ENCODE measurements at places on chromosomes 16 and 17.
A peak's percentile ranks its signal among the peaks of the same experiment; 100 is the strongest.

DNA sequence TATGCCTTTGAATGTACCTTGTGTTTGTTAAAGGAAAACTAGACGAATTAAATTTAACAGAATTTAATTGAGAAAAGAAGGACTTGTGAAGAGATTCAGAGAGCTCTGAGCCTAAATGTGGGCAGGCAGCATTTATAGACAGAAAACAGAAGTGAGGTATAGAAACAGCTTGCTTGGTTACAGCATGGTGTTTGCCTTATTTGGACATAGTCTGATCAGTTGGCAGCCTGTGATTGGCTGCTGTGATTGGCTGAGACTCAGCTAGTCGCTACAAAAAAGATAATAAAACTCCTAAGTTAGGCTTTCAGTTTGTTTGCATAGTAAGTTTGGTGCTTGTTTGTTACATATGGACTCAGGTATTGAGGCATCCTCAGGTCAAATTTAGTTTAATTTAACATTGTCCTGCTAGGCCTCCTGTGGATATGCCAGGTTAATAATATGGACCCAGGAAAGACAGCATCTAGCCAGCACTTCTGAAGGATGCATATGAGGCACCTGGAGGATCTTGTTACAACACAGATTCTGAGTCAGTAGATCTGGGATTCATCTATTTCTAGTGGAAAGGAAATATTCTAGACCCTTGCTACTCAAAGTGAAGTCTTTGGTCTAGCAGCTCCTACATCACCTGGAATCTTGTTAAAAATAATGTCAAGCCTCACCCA is 43.4 kb downstream of the SLFN5 start:
- DNase-seq, result no peak

- peak; percentile 33 for DNase-seq
These were observed 45.0 kb upstream of the USP7 start for GRCh38 chr16:9008601-9009260.

DNA sequence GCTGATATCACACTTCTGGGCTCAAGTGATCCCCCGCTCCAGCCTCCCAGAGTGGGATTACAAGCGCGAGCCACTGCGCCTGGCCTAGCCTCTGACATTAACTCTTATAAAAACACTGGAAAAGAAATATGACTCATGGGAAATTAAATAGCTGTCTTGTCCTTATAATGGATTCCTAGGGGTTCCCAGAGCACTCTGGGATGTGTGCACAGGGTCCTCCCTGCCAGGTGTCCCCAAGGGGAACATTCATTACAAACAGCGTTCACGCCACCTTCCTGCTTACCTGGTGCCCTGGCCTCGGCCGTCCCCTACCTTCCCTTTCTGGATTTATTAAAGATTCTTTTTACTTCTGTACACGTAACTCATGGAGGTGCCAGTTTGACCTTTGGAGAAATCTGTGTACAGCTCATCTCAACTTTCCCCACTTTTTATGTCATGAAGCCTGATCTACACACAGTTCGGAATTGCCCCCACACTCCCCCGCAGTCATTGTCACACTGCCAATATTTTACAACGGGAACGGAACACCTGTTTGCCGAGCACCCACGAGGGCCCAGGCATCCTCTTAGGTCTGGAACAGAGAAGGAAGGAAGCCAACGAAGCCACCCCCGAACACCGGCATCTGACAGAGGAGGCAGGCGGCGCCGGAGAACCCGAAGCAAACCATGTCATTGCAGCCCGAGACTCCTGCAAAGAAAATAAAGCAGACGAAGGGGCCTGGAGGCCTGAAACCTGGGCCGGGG is 39.7 kb upstream of the MEAK7 start:
- DNase-seq, result peak; percentile 53

DNA sequence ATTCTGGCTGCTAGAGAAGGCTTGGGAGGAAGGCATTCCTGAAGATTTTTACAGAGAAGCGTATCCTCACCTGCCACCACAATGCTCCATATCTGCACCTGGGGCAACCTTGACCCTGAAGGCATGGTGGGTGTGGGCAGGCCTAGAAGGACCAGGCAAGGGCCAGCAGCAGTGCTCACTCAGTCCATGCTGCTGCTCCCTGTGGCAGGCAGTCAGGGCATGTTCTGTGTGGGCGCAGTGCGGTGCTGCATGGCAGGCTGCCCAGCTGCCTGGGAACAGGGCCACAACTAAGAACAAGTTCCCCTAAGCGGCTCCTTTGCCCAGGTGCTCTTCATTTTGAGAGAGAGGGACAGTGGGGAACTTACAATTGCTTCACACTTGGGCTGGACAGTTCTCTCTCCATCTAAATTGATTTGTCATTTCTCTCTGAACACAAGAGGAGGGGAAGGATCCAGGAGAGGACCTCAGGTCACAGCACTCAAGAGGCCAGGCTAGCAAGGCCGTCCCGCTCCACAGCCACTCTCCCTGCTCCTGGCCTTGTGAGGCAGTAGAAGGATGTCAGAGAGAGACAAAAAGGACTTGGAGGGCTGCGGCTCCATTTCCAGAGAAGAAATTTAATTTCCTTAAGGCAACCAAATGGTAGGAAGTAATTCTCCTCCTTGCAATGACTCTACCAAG is 158.8 kb downstream of the AATF start:
- peak; percentile 72 for DNase-seq

GRCh38 chr16:67199011-67199807 is at the start of gene ELMO3:
Gene ELMO3, plus strand, starts transcription at chr16:67199131. Its CDS starts 196 bp downstream, at chr16:67199327.
- no peak for DNase-seq

- DNase-seq, result no peak
These were observed 45.8 kb downstream of the SYT17 start for GRCh38 chr16:19213885-19214284.

DNA sequence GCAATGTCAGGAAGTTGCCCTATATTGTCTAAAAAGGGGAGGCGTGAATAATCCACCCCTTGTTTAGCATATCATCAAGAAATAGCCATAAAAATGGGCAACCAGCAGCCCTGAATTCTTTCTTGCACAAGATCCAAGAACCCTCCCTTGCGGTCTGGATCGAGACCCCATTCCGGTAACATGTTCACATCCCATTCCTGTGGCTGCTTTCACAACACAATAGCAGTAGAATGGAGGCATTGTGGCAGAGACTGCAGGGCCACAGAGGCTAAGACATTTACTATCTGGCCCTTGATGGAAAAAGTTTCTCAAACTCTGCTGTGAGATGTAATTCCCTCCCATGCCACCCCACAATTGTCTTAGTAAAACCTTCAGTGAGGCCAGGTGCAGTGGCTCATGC is 73.2 kb downstream of the RMI2 start:
- no peak for DNase-seq

DNA sequence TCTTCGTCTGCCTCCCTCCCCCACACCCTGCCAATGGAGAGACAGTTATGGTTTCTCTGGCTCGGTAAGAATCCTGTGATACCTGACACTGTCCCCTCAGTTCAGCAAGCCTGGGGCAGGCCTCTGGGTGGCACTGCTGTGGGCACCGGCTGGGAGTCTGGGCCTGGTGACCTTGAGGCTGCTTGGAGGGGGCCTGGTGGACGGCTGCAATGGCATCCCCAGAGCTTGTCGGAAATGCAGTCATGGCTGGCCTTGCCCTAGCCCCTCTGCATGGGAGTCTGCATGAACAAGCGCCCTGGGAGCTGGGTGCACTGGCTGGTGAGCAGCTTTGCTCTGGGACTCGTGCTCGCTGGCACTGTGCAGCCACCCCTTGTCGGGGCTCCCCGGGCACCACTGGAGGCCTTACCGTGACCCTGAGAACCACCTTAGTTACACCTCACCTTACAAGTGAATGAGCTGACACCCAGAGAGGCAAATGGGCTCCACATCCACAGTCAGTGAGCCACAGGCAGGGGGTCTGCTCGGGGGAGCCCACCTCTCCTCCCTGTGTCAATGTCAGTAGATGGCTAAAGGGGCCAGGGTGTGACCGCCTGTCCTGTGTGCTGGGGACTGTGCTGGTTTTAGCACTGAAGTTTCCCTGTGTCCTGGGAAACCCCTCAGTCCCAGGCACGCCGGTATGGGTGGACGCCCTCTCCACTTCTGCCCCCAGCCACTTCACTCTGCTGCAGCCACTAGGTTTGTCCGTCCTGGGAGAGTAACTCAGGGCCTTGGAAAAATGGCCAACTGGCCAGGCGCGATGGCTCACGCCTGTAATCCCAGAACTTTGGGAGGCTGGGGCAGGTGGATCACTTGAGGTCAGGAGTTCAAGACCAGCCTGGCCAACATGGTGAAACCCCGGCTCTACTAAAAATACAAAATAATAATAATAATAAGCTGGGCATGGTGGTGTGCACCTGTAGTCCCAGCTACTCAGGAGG is 1.4 kb downstream of the LGALS3BP start:
- no peak for DNase-seq

GRCh38 chr16:11233727-11234376 is 22.2 kb downstream of the SOCS1 start:
- no peak for DNase-seq

GRCh38 chr17:44307387-44308186 is 814 bp upstream of the RUNDC3A start:
- peak; percentile 65 for DNase-seq

GRCh38 chr16:35862242-35862641 is 2402.8 kb downstream of the TP53TG3F start:
- DNase-seq, result no peak

DNA sequence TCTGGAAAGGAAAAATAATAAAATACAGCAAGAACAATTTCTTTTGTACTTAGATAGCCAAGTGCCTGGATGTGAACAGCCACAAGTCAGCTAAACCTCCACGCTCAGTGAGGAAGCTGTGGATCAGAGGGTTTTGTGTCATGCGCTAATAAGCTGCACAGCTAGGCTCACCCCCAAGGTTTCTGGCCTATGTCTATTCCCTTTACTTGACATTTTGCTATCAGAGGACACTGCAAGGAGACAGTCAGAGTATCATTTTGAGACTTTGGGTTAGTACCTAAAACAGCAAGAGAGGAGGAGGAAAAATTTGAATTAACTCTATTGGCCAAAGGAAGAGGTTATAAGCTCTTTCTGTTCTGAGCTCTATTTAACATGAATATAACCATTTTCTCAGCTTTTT is 139.3 kb downstream of the KCNJ2 start:
- DNase-seq, result no peak

DNA sequence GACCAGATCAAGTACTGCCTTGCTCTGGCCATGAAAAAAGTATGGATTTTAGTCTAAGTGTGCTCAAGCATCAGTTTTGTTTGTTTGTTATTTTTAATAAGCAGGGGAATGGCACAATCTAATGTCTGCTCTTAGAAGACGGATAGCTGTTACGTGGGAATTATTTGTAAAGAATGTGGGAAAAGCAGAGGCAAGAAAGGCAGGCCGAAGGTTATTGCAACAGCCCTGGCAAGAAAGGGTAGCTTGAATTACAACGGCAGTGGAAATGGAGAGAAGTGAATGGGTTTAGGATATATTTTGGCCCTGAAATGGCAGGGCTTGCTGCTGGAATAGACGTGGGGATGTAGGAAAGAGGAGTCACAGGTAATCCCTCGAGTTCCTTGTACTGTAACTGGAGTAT is 987 bp upstream of the HASPIN start:
- DNase-seq, result no peak
